ENCODE measurements at places on chromosomes 1 and 21. TPM values are rescaled to one million over a fixed set of nuclear protein-coding genes. Genes with fewer than 3 reads are reported as not detected.

AIRE gene
- total RNA-seq = 0.07 TPM

SYT11 gene
- total RNA-seq = 88.3 TPM

NPHP4 gene
- total RNA-seq = 10.0 TPM

F5 gene
- under 0.01 TPM for total RNA-seq

NHLH1 gene
- total RNA-seq = 0.07 TPM

TIE1 gene
- 1.8 TPM for total RNA-seq

KRTAP7-1 gene
- not detected for total RNA-seq

PPFIA4 gene
- 32.2 TPM for total RNA-seq

UTS2 gene
- not detected for total RNA-seq

ZNF648 gene
- not detected for total RNA-seq

GPATCH2 gene
- total RNA-seq = 14.8 TPM

OR2M3 gene
- total RNA-seq = not detected

LCE1B gene
- not detected for total RNA-seq

OR11L1 gene
- total RNA-seq = not detected

OR2L8 gene
- not detected for total RNA-seq

Measured in smooth muscle cell of the pulmonary artery (primary cell).